Stimulated activated naive CD4-positive, alpha-beta T cell treated with Interleukin-2 at 50 U/mL for 16 hours (primary cell): ENCODE measurements at places on chromosomes 1 and 21.
A peak's percentile ranks its signal among the peaks of the same experiment; 100 is the strongest.

DNA sequence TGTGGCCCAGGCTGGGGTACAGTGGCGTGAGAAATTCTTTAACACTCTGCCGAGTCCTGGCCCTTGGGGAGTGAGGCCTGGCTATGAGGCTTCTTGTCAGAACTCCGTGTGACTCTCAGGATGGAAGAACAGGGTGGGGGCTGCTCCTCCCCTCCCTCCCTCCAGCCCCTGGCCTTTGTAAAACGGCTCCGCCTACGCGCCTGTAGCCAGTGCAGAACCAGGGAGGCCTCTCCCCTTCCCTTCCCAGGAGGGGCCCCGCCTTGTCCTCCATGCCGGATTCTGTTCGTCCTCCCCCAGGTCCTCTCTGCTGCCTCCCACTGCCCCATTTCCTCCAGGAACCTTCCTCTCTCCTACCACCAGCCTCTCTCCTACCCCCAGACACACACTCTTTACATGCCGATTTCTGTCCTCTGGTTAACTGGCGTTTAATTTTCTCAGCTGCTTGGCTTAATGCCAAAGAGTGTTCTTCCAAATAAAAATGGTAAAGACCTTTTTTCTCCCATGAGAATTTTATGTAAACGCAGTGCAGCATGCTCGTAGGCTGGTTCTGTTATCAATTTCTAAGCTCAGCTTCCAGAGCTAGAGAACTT lies 21.0 kb downstream of the PDE9A start:
- DNase-seq, result no peak

DNA sequence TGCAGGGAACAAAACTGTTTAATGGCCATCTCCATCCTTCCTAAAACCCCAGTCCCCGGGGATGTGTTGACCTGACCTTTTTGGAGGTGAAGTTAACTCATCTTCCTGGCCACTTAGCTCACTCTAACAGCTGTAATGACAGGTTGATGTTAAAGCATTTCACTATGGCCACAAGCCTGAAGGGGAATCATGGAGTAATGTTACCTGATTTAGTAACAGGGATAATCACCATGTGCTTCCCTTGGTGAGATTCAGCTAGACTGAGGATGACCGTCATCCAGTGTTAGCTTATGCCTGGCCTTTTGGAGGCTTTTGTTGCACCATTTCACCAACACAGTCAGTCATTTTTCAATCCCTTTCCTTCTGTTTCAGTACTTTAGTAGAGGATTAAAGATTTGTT lies 64.3 kb upstream of the RAVER2 start:
- no peak for DNase-seq

DNA sequence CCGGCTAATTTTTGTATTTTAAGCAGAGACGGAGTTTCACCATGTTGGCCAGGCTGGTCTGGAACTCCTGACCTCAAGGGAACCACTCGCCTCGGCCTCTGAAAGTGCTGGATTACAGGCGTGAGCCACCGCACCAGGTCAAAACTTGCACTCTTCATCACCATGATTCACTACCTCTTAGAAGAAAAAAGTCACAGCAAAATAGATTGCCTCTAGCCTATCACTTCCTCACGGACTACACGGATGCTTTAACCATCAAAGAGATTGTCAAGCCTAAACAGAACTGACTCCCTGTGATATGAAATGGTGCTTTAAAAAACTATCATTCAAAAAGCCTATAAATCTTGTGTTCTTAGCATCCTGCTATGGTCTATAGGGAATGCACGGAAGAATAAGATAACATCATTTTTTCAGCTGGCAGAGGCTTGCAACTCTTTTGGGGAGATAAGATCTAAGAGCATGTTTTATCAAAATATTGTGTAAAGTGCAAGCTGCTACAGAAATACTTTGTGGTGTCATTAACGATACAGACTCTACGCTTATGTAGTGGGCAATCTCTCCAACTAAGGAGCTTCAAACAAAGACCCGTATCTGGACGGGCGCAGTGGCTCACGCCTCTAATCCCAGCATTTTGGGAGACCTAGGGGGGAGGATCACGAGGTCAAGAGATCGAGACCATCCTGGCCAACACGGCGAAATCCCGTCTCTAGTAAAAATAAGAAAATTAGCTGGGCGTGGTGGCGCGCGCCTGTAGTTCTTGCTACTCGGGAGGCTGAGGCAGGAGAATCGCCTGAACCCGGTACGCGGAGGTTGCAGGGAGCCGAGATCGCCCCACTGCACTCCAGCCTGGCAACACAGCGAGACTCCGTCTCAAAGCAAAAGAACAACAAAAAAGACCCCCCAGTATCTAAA lies 966 bp downstream of the TFB2M start:
- DNase-seq, result no peak

DNA sequence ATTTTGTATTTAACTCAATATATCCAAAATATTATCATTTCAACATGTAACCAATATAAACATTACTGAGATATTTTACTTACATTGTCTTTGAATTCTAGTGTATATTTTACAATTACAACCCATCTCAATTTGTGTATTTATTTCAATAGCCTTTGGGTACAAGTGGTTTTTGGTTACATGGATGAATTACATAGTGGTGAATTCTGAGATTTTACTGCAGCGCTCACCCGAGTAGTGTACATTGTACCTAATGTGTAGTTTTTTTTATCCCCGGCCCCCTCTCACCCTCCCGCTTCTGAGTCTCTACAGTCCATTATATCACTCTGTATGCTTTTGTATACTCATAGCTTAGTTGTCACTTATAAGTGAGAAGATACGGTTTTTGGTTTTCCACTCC lies 117.0 kb upstream of the GALNT2 start:
- DNase-seq, result no peak

- DNase-seq, result no peak
These were observed 102.4 kb downstream of the CACHD1 start for GRCh38 chr1:64572222-64572900.

DNA sequence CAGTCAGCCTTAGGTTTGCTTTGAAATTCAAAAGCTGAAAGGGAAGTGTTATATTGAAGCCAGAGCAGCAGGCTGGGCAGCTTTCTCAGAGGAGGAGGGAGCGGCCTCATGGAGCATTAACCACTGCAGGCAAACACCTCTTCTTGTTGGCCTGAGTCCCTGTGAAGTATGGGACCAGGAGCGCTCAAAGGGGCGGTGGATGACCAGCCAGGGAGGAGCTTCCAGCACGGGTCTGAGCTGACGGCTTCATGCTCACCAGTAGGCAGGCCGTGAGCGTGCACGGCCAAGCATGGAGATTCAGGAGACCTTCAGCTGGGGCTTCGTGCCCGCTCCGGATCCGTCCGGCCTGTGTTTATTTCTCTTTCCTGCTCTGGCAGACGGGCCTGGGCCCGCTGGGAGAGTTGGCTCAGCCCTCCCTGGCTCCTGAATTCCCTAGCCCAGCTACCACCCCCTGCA lies 245.2 kb downstream of the TRABD2B start:
- no peak for DNase-seq

- DNase-seq, result no peak
These were observed 9.8 kb downstream of the SDHC start for GRCh38 chr1:161324020-161324419.

DNA sequence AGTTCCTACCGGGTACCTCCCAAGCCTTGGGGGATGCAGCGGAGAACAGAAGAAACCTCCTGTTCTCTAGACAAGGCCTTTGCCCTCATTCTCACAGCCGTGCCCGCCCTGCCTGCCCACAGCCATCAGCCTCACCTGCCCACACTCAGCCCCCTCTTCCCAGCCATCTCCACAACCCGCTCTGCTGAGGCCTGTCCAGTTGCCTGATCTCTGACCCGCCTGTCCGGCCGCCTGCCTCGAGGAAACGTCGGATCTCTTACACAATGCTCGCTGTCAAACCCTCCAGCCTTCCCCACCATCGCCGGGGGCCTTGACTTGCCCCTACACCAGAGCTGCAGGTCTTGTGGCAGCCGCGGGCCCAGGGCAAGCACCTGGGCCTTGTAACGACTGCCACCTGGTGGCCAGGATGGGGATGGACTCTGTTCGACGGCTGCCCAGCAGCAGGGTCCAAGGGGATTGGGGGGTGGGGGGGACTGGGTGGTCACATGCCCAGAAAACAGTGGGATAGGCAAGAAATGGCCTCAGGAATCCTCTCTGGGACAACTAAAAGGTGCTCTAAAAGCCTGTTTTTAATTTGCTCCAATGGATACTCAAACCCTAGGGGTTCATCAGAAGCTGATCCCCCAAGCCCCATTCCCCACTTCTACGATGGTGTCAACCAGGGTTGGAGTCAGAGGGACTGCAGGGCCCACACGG lies 31.0 kb downstream of the SLC45A1 start:
- peak; percentile 60 for DNase-seq

DNA sequence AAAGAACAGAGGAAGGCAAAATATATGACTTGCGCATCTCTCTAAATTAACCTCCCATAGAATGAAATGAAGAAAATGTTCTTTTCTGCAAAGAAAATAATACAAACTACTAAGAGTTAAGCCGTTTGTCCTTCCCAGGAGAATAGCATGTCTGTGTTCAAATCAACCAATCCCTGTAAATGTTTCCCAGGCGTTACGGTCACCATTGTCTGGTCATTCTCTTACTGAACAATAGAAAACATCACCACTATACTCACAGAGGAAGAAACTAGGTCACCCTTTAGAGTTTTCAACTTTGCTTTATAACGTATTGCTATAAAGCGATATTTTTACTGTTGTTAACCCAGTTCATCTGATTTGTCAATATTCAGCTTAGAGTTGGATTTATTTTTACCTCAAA lies 34.1 kb downstream of the COL11A1 start:
- no peak for DNase-seq

GRCh38 chr1:226730071-226730470 lies 9.0 kb downstream of the ITPKB start:
- no peak for DNase-seq

DNA sequence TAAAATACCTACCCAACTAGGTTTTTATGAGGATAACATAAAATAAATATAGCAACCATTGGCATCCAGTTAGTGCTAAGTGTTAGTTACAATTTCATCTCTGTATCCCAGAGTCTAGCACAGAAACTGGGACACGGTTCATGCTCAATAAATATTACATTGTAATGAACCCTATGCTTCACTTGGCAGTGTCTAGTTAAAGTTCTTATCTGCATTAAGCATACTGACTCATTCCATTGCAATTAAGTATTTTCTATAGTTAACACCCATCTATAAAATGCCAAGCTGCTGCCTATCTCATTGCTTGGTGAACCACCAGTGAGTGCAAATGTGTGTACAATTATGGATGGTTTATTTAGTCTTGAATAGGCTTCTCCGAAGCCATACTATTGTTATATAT lies 15.2 kb downstream of the CHML start:
- no peak for DNase-seq

GRCh38 chr1:230206207-230206606 lies 139.2 kb downstream of the GALNT2 start:
- DNase-seq, result no peak

DNA sequence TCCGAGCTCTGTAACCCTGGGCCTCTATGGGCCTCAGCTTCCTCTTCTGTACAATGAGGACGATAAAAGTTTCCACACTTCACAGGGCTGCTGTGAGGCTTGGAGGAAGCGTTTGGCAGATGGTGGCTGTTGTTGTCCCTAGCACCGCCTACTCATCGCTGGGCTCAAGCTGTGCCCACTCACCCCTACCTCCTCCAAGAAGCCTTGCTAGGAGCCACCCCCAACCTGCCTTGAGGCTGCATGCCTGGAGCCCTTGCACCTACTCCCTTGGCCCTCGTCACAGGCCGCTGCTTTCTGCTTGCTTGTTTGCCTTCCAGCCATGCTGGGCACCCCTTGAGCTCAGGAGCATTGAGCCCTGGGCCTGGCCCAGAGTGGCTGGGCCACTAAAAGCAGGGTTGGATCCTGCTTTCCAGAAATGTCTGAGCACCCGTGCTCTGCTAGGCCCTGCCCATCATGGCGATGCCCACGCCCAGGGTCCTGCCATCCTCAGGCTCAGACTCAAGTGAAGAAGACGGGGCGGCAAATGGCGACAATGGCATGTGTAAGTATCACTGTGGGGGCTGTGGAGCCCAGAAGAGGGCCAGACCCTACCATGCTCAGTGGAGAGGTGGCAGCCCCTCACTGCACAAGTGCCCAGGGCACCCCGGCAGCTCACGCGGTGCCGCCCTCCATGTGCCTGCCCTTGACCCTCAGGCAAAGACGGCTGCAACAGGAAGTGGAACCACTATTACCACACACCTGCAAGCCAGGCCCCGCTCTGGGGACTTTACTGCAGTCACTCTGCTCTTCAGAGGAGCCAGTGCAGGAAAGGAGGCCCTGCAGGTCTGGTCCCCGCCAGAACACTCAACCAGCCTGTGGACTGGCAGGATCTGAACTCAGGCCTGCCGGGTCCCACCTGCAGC lies 9.5 kb downstream of the SH3BGRL3 start:
- DNase-seq, result no peak

GRCh38 chr1:152654110-152654509 lies 9.1 kb upstream of the LCE2D start:
- peak; percentile 5 for DNase-seq

DNA sequence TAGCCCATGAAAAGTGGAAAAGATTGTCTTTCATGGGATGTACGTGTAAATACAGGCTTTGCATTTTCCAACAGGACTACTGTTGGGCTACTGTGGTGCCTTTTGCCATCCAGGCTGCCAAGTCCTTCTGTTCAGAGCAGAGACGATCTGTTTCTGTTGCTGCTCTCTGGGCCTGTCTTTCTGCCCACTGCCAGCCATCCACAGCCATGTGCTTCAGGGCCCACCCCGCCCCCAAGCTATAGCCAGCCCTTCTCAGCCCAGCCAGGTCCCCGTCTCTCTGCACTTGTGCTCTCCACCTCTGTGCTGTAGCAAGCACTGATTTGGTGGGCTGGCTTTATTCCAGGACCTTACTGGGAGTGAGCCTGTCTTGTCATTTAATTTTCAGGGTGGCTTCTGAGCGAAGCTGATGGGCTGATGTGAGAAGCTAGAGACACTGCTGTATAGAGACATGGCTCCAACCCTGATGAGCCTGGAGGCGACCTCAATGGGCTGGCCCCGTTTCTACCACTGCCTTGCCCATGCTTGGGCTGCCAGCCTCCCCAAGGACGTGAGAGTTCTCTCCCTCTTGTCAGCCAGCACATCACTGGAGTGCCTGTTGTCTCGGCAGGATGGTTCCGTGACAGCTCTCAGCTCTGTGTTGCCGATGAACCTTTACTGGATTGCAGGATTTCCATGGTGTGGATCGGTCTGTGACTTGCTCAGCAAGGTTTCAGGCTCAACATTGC lies 137.8 kb downstream of the PEX14 start:
- no peak for DNase-seq

- DNase-seq, result no peak
These were observed 135.8 kb downstream of the EDEM3 start for GRCh38 chr1:184618851-184619250.

- no peak for DNase-seq
These were observed 7.3 kb upstream of the TAGLN2 start for GRCh38 chr1:159932296-159933285.

GRCh38 chr1:228437424-228437962 lies 20.8 kb upstream of the TRIM17 start:
- no peak for DNase-seq

DNA sequence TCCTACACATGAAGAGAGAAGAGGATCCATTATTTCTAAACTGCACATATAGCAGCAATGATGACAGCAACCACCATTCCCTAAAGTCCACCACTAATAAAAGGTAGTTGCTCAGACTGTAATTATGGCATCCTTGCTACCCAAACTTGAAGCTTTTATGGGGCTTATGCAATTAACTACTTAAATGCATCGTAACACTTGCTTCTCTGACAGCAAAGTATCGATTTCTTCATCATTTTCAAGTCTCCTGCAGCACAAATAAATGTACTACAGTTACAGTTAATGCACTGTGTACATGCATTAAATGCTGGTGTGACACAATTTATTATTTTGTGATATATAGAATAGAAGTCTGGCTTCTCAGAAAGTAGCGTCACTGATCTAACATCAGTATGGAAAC lies 241.7 kb downstream of the USH2A start:
- DNase-seq, result no peak
